ENCODE measurements at places on chromosomes 1 and 21. TPM values are rescaled to one million over a fixed set of nuclear protein-coding genes. Genes with fewer than 3 reads are reported as not detected.

GRCh38 chr1:67584938-67585337, 100.1 kb upstream of the GADD45A start:
- DNase-seq = no peak

- no peak for DNase-seq
Measured at GRCh38 chr1:40241362-40241761, 6.4 kb upstream of the TMCO2 start.

UBE2U gene
- polyA plus RNA-seq = not detected

DNA sequence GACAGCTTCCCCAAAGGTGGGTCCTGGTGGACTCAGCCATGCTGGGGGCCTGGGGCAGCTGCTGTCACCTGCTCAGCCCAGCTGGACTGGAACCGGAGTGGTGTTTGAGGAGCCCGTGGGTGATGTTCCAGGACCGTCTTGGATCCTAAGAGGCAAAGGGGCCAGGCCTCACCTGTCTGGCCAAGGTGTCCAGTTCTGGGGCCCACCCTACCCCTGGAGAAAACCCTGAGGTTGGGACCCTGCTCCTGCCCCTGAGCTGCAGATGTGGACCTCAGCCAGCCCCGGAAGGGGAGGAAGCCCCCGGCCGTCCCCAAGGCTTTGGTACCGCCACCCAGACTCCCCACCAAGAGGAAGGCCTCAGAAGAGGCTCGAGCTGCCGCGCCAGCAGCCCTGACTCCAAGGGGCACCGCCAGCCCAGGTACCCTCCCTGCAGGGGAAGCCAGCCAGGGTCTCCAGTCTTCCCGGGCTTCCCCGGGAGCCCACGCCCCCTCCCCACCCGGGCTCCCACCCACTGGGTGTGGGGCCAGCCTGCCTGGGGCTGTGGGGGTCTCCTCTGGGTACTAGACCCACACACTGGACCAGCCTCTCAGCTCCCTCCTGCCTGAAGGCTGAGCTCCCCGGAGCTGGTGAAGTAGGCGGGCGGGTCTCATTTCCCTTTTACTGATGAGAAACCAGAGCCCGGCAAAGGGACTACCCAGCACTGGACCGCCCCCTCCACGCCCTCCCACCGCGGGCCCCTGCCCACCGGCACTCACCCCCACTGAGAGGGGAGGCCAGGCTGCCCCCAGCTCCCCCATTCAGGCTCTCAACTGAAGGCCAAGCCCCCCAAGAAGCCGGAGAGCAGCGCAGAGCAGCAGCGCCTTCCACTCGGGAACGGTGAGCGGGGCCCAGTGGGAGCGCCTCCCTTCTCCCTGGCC, 1.3 kb downstream of the AIRE start:
- no peak for DNase-seq

CLCA1 gene
- polyA plus RNA-seq = not detected

FYB2 gene
- 0.59 TPM for polyA plus RNA-seq

DNA sequence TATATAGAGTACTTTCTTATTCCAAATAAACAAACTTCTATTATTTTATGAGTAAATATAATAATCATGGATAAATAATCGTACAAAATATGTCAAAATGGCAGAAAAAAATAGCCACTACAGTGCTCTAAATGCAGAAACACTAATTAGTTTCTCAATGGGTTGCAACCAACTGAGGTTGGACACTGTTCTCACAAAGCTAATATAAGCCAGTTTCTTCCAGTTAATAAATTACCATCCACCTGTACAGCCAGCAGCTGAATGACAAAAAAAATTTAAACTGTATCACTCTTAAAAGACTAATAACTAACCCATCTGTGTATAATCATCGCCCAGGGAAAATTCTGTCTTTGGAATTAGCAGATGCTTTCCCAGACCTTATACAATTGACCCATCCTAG, 36.9 kb downstream of the GDAP2 start:
- no peak for DNase-seq

DNA sequence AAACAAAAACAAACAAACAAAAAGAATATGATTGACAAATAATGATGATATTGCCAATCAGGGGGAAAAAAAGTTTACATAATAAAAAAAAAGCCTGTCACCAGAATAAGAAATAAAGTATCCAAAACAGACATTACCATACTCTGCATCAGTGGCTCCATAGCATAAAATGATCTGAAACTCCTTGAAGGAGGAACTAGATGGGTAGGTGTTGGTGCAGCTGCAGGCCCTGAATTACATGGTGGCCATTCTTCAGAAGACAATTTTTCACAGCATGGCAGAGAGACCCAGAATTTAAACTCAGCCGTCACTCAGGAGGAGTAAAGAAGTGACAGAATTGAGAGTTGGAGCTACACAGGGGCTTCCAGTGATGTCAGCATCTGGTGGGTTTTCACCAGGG, 60.2 kb downstream of the GLUL start:
- DNase-seq = no peak

MAP1LC3C gene
- polyA plus RNA-seq = 25.8 TPM

DNA sequence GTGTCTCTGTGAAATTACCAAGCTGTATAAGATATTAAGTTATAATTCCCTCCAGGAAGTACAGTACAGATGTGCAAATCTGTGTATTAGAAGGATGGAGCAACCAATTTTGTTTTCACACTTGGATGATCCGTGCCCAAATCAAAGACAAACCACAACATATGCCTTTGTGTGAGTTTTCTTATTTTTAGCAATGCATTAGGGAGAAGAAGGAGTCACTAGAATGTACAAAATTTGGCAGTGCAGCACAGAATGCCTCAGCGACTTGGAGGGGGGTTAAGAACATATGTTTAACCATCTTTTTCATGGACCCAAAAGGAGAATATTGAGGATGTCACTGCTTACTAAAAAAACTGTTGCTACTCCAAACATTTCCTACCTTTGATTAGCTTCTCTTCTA, 45.3 kb downstream of the DAB1 start:
- no peak for DNase-seq

RIIAD1 gene
- not detected for polyA plus RNA-seq

EXTL1 gene
- 4.2 TPM for polyA plus RNA-seq

DNA sequence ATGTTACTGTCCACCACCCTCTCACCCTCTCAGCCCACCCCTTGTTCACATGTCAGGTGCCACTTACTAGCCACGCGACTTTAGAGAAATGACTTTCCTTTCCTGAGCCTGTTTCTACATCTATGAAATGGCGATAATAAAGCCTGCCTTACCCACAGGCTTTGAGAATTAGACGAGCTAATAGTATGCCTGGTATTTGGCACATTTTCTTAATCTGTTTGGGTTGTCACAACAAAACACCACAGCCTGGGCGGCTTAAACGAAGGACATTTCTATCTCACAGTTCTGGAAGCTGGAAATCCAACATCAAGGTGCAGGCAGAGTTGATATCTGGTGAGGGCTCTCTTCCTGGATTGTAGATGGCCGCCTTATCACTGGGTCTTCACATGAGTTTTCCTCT, 273.9 kb upstream of the FMN2 start:
- DNase-seq = no peak

DNA sequence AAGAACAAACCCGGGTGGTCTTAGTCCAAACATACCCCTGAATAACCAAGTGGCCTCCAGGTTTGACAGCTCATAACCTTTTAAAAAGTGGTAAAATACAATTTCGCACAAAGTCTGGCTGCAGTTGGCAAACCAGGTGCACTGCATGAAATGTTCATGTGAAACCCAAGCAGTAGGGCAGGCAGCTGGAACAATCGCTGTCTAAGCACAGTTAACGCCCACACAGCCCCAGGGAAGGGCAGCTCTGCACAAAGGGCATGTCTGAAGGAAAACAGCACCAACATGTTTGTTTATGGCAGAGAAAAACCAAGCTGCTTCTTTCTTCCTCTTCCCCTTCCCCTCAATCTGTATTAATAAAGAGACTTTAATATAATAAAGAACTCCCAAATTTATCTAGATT, 49.5 kb downstream of the KIAA1614 start:
- no peak for DNase-seq

DNA sequence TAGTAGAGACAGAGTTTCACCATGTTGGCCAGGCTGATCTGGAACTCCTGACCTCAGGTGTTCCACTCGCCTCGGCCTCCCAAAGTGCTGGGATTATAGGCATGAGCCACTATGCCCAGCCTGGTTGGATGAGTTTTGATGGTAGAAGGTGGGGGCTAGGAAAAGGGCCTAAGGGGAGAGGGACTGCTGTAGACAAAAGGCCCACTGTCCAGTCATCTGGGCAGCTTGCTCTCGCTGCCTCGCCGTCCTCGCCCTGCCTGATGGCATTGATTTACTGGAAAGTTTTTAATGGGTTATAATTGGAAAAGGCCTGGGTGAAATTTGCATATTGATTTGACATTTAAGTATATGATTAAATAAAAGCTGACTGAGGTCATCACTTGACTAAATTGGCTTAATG, 175.1 kb upstream of the CSF3R start:
- DNase-seq = no peak

GRCh38 chr1:167628741-167629515, 1.1 kb upstream of the RCSD1 start:
- no peak for DNase-seq

- no peak for DNase-seq
Measured at GRCh38 chr1:241813768-241814320, 34.2 kb upstream of the EXO1 start.

TTC39A gene
- 5.0 TPM for polyA plus RNA-seq

ZBTB17 gene
- polyA plus RNA-seq = 24.5 TPM

- no peak for DNase-seq
Measured at GRCh38 chr1:101953623-101954022, 43.1 kb downstream of the OLFM3 start.

DNA sequence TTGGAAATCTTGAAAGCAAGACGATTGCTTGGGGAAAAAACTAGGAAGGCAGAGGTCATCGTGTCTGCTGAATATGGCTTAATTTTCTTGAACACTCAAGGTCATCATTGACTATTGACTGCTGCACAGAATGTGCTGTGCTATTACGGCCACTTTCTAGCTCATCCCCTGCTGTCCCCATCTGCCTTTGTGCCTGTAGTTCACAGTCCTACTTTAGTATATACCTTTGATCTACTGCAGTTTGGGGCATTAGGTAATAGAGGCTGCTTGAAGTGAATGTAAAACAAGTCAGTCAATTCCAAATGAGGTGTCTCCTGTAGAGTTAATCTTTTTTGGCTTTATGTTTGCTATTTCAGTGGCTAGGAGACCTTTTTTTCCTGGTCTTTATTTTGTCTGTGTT, 8.3 kb downstream of the RAB4A start:
- no peak for DNase-seq

PEX10 gene
- polyA plus RNA-seq = 22.9 TPM

- DNase-seq = peak; percentile 39
Measured at GRCh38 chr1:93845538-93846205, 33.3 kb downstream of the DNTTIP2 start.

GRCh38 chr1:247908766-247909165, 11.3 kb upstream of the OR2T8 start:
- no peak for DNase-seq

DNA sequence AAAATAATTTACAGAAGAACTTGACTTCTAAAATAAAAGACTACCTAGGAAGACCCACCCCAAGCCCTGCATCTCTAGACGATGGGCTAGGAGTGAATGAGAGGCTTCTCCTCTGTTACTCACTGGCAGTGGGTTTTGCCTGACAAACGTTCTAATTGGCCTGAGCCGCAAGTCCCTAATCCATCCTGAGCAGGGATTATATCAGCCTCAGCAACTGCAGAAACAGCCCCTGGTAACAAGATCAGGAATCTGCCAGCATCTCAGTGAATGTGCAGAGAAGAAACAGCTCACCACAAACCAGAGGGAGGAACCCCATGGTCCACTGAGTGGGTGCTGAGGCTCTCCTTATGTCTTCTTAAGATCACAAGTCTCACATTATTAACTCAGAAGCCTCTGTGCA, 240.6 kb downstream of the BRINP2 start:
- no peak for DNase-seq

- DNase-seq = no peak
Measured at GRCh38 chr1:156592910-156593660, 1.5 kb downstream of the NAXE start.

DNA sequence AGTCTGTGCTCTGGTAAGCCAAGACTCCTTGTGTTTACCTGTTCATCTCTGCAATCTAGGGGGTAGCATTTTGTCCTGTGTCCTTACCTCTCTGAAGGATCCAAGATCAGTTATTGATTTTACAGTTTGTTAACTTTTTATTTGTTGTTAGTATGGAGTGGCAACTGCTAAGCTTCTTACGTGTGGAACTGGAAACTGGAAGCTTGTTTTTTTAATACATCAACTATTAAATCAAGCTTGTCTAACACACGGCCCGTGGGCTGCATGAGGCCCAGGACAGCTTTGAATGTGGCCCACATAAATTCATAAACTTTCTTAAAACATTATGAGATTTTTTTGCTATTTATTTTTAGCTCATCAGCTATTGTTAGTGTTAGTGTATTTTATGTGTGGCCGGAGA, 29.2 kb upstream of the MPC2 start:
- no peak for DNase-seq

- peak; percentile 37 for DNase-seq
Measured at GRCh38 chr1:174160109-174160473, 771 bp downstream of the RABGAP1L start.

DNA sequence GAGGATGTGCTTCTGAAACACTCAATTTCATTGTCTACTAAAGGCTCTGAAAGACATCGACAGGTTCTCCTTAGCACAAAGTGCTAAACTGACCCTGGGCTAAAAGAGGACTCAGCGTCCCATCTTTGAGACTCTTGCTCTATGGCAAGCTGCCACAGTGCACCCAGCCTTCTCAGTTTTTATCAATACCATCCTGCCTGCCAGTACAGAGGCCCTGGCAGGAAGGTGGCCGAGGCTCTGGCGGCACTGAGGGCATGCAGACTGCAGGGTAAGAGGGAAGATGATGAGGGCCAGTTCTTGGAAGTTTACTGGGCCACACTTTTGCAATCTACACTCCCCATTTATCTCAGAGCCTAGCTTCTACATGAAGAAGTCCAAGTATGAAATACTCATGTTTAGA, 5.3 kb downstream of the OLFML2B start:
- DNase-seq = no peak

LCE1E gene
- not detected for polyA plus RNA-seq

HSD3B2 gene
- polyA plus RNA-seq = not detected

DNA sequence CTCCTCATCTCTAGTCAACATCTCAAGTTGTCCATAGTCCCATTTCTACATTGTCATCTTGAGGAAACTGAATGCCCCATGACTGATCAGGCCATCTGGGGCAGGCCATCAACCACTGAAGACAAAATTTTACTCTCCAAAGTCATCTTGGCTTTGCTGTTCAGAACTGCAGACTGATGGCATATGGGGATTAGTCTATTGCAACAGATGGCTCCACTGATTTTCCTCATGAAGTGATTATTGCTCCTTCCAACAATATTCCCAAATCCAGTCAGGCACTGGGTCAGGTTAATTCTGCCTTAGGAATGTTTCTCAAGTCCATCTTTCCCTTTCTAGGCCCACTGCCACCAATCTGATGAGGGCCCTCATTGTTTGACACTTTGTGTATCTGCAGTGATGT, 101.7 kb downstream of the ESRRG start:
- no peak for DNase-seq

CFHR5 gene
- not detected for polyA plus RNA-seq

AMY2A gene
- not detected for polyA plus RNA-seq

- DNase-seq = no peak
Measured at GRCh38 chr1:38208716-38209632, 162.4 kb upstream of the POU3F1 start.

DNA sequence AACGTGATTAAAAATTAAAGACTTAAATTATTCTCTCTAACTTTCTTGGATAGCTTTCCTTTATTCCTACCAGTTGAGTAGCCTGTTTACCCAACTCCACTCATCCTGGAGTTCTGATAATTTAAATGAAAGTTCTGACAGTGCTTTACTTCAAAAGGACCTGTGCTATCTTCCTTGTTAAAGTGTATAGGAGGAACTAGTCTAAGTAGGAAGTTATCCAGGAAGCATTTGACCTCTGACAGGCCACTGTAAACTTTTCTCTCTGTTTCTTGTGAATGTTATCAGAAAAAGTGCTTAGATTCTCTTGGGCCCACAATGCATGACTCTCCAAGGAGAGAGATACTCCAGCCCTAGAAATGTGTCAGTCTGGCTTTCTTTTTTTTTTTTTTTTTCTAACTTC, 9.2 kb downstream of the UAP1 start:
- no peak for DNase-seq
